Hematopoietic multipotent progenitor cell treated with erythropoietin and hydrocortisone succinate and interleukin-3 and kit ligand, for 8 days (in vitro differentiated cells): ENCODE measurements at places on chromosomes 12 and 14.

DNA sequence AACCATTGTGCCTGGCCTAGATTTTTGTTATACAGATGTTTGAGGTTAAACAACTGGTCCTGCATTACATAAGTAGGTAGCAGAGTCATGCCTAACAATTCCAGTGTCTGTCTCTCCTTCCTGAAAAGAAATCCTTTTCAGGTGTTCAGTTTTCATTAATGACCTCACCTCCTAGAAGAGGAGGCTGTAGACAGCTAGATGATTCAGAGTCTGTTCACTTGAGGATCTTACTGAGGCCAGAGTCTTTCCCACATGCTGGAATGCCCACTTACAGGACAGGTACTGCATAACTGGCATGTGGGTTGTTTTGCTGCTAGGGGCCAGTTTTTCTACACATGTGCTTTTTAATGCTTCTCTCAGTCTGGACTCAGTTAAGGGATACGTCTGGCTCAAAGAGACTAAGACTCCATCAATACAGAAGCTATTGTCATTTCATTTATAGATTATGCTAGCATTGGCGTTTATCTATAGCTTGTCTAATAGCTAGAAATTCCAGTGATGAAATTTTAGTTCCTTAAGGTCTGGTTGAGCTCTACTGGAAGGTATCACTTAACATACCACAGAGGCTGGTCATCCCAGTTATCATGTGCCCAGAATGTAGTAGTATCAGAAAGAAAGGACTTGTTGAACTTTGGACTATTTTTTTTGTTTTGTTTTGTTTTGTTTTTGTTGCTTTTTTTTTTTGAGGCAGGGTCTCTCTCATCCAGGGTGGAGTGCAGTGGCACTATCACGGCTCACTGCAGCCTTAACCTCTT lies 206.4 kb downstream of the ERC1 start:
- DNase-seq = no peak

- DNase-seq = no peak
Measured at GRCh38 chr14:94227029-94227428, 52.9 kb downstream of the PPP4R4 start.

GRCh38 chr12:131347732-131348131 lies 363.2 kb upstream of the SFSWAP start:
- DNase-seq = no peak

GRCh38 chr12:70831543-70831942 lies 89.0 kb downstream of the PTPRR start:
- DNase-seq = no peak

DNA sequence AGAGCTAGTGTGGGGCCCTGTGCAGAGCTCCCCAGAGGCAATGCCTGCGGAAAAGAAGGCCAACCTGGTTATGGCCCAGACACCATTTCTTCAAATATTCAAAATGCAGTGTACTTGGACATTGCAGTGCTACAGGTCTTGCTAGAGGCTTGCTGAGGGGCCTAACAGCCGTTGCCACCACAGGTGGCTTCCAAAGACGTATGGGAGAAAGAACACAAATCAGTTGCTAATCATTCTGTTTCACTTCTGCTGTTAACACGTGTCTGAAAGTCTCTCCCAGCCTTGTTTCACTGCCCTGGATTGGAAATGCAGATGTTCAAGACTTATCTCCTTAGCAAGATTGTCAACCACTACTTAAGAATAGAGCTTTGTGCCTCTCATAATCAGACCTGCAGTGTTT lies 925.9 kb downstream of the GALC start:
- DNase-seq = no peak
